WERI-Rb-1 (cell line): ENCODE measurements at places on chromosomes 2 and 18.
A peak's percentile ranks its signal among the peaks of the same experiment; 100 is the strongest.

DNA sequence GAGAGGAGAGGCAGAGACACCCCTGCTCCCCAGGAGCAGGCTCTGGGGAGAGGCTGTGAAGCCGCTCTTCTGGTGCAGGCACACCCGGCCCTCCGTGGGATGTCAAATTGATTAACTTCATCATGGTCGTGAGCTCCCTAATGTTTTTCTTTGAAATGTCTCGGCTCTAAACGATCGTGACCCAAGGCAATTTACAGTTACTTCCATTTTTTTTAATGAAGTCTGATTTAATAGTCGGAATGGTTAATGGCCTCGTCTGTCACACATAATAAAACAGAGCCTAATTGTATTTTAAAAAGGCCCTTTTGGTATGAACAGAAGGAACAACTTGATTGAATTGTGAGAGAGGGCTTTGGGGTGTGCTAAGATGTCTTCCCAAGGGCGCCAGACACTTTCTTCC lies 130.2 kb downstream of the SMAD2 start:
- no peak for DNase-seq

- DNase-seq: no peak
Measured at GRCh38 chr2:30408961-30409387, 38.1 kb upstream of the LCLAT1 start.

DNA sequence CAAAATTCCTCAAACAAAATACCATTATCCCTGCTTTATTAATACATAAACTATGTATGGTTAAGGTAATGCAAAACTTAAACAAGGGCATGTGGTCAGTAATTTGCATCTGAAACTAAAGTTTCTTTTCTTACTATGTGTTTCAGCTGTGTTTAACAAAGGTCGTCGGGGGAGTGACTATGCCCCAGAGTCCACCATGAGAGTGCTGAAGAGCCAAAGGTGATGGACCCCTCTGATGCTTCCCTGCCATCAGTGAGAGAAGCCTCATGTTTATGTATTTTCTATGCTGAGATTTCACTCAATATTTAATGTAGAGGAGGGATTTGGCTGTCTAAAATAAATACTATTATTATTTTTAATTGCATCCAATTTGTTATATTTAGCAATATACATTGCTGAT lies 707.2 kb upstream of the REG3G start:
- DNase-seq: no peak

DNA sequence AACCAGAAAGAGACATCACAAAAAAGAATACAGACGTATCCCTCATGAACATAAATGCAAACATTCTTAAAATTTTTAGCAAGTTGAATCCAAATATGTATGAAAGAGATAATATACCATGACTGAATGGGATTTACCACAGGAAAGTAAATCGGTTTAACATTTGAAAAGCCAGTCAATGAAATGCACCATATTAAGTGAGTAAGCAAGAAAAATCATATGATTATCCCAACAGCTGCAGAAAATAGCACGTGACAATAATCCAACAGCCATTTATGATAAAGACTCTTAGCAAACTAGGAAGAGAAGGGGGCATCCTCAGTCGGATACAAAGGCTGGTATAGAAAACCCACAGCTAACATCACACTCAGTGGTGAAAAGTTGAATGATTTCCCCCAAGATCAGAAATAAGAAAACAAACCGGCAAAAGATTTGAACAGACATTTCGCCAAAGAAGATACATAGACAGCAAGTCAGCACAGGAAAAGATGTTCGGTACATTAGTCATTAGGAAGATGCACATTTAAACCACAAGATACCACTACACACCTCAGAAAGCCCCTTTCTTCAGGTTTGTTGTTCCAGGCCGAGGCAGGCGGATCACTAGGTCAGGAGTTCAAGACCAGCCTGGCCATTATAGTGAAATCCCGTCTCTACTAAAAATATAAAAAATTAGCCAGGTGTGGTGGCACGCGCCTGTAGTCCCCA lies 144.3 kb downstream of the INHBB start:
- DNase-seq: no peak

DNA sequence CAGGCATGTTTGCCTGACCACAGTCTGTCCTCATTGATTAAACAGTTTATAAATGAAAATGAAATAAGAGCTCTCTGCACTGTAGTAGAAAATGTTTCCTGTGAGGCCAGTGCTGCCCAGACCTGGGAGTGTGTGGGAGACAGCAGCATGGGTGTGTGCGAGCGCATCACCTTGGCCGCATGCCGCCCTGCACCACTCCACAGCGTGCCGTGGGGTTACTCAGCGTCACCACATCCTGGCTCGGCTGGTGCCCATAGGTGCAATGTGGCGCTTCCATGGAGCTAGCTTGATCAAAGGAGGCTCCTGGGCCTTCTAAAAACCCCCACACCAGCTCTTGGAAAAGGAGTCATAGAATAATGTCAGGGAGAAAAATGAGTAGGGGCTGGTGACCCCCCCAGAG lies 76.0 kb upstream of the EPC2 start:
- no peak for DNase-seq

GRCh38 chr2:69298261-69298660 lies 88.8 kb downstream of the GFPT1 start:
- no peak for DNase-seq

DNA sequence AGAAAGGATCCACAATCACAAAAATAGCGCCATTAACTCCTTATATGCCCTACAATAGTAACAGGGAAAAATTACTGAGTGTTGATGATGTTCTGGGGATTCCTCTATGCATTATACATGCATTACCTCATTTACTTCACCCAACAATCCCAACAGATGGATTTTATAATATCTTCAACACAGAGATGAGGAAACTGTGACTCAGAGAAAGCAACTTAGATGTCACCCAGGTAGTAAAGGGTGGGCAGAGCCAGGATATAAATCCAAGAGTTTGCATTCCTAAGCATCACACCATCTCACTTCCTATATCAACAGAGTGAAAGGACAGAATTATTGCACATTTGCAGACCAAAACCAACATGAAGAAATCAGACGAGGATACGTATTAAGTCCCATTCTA lies 144.2 kb downstream of the TCF4 start:
- DNase-seq: no peak

GRCh38 chr2:120398996-120399888 lies 53.3 kb downstream of the INHBB start:
- DNase-seq: no peak

GRCh38 chr2:134261398-134262131 lies 7.7 kb downstream of the MGAT5 start:
- no peak for DNase-seq

DNA sequence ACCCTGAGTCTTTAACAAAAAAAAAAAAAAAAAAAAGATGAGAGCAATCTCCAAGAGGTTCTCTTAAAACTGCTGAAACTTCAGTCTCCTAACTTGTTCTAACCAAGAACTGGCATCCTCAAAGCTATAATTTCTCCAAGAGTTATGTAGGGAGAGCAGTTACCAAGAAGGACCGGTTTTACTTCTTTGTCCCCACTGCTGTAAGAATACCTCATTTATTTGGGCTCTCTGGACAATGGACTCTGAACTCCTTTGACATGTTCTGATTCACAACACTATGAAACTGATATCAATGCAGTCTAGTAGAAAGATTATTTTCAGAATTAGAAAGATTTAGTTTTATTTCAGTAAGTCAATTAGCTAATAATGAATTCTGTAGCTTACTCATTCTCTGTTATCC lies 84.5 kb upstream of the DTNB start:
- no peak for DNase-seq

- DNase-seq: no peak
Measured at GRCh38 chr18:8811115-8811514, 105.8 kb downstream of the MTCL1 start.

DNA sequence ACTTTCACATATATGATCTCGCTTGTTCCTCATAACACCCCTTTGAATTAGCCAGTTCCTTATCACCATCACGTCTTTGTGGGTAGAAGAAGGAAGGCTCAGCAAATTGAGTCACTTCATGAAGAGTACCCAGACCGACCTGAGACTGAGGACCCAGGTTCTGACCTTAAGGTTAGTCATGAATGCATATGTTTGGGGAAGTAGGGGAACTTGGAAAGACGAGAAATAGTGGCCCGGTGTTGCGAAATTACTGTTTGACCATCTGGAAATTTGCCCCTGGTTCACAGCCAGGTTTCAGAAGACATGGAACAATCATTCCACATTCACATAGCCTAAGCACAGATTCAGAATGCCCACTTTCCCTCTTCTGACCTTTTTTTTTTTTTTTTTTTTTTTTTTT lies 59.8 kb downstream of the MEIS1 start:
- no peak for DNase-seq

GRCh38 chr2:134276381-134277172 lies 22.7 kb downstream of the MGAT5 start:
- DNase-seq: no peak

GRCh38 chr2:694906-695510 lies 17.8 kb upstream of the TMEM18 start:
- no peak for DNase-seq

- no peak for DNase-seq
Measured at GRCh38 chr18:49322765-49323490, 137.5 kb downstream of the DYM start.

DNA sequence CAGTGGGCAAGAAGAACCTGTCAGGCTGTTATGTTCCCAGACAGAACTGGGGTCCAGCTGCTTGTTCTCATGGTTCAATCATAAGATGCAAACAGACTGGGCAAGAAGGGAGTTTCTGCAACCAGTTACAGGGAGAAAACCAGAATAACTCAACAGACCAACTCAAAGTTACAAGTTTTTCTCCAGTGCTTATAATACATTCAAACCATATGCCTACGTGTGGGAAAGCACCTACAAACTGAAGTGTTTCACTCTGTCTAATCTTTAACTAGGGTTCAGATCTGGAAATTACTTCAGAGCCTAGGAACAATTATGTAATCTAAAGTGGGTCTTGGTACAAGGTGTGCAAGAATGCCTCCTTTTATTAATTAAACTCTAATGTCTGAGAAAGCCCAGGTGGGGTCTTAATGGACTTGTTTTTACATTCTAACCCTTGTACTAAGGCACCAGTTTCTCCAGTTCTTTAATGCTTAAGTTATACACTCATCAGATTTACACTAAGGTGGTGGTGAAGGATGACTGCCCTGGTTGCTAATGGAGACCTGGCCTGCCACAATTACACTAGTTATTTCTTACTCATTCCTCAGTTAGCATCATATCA lies 951.9 kb downstream of the TSN start:
- no peak for DNase-seq

GRCh38 chr18:43904209-43904837 lies 627.0 kb upstream of the SYT4 start:
- no peak for DNase-seq

- no peak for DNase-seq
Measured at GRCh38 chr2:72415241-72415661, 267.6 kb upstream of the CYP26B1 start.

DNA sequence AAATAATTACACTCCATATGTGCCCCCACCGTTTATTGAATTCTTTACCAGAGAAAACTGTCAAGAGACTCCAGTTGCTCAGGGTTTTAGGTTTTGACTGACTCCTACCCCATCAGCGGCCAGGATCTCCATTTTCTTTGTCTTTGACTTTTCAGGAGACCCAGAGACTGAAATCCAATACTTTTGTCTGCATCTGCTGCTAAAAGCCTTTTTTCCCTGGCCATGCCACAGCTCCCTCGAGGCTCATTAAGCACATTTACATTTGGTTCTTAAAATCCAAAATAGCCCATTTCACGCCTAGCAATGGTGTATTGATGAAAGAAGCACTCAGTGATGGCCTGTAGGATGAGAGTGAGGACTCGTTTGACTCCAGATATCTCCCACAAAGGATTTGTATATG lies 332.6 kb upstream of the ACVR2A start:
- DNase-seq: no peak

DNA sequence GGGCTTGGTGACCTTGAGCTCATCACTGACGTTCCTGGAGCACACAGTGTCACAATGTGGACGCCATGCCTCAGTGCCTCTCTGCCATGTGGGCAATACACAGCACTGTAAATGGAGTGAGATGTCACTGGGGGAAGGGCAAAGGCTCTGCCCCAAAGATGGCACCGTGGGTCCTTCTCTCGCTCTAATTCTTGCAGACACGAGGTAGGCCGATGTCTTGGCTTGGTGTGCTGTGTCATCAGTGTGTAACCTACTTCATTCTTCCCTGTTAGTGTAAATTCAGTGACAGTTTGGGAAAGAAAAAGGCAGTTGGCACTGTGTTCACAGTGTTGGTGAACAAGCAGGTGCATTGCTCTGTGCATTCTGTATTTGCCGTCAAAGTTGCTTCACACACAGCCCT lies 309.3 kb upstream of the MYT1L start:
- DNase-seq: no peak

GRCh38 chr2:30321466-30321865 lies 90.1 kb downstream of the LBH start:
- no peak for DNase-seq

DNA sequence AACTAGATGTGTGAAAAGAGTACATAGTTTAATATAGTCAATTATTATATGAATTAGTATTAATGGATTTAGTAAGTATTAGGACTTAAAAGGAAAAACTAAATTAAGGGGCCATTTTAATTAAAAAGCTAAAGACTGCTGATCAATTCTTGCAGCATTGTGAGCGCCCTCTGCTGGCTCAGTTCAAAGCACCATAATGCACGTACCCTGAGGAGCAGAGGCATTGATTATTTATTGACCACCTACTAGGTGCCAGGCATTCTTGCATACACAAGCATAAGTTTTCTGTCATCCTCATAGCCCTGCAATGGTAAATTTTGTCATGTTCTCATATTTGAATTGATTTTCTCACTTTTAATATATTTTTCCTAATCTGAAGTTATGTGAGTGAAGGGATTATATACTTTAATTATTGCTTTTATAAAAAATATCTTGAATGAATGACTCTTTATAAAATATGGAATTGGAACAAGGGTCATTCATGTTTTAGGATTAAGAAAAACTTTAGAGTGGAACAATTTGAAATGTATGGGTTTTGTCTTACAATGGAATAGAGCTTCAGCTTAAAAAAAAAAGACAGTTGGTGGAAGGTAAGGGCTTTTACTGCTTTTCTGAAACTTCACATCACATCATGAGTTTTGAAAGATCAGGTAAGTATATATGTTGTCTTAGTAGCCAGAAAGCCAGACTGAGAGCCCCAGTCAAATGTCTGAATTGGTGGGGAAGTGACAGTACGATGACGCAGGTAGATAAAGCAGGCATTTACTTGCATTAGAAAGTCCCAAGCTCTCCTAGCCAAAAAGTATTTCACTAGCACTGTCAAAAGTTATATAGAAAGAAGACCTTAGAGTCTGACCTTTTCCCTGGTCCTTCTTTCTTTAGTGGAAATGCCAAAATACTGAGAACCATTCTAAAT lies 9.7 kb downstream of the ITGA4 start:
- DNase-seq: peak; percentile 66

- DNase-seq: no peak
Measured at GRCh38 chr18:59343926-59344325, 15.1 kb downstream of the LMAN1 start.

DNA sequence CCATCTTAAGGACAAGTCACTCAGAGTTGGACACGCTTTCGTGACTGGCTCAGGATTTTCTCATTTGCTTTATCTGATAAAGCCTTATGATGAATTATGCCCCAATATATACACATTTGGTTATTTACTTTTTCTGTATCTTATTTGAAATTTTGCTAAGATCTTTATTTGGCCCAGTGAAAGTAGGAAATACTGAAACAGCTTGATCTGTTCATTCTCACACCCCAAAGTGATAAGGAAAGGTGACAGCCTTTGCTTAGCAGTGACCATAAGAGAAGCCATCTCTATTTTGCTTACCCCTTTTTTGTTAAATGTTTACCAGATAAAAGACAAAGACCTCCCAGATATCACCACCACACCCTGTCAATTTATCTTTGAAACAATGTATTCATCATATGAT lies 428.3 kb downstream of the PARD3B start:
- DNase-seq: no peak

GRCh38 chr2:101854877-101855276 lies 136.9 kb upstream of the IL1R2 start:
- no peak for DNase-seq
